LHCN-M2 (cell line): ENCODE measurements at places on chromosomes 16 and 17. TPM values are rescaled to one million over a fixed set of nuclear protein-coding genes. Genes with fewer than 3 reads are reported as not detected.

DNA sequence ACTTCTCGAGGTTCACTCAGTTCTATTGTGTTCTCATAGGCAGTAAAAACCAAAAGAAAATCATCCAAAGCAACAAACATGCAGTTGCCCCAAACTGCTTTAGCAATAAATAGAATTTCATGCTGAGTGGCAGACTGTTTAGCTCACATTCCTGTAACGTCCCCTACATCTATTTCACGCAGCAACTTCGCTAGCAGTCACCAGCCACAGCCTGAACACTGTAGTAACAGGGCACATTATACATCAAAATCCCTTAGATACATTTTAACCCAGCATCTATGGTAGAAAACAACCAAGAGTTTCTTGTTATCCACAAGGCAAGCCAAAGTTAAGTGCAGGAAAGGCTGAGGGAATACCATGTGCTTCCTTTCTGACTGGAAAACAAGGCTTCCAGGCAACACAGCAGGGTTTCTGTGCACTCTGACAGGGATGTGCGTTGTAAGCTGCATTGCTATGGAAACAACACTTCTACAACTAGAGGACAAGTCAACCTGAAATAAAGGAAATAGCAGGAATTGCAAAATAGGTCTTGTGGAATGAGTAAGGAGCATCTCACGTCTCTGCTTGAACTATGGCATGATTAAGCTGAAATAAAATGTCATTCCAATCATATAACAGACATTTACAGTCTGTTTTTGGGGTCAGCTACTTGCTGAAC lies 55.4 kb downstream of the CFDP1 start:
- peak; percentile 95 for DNase-seq

DNA sequence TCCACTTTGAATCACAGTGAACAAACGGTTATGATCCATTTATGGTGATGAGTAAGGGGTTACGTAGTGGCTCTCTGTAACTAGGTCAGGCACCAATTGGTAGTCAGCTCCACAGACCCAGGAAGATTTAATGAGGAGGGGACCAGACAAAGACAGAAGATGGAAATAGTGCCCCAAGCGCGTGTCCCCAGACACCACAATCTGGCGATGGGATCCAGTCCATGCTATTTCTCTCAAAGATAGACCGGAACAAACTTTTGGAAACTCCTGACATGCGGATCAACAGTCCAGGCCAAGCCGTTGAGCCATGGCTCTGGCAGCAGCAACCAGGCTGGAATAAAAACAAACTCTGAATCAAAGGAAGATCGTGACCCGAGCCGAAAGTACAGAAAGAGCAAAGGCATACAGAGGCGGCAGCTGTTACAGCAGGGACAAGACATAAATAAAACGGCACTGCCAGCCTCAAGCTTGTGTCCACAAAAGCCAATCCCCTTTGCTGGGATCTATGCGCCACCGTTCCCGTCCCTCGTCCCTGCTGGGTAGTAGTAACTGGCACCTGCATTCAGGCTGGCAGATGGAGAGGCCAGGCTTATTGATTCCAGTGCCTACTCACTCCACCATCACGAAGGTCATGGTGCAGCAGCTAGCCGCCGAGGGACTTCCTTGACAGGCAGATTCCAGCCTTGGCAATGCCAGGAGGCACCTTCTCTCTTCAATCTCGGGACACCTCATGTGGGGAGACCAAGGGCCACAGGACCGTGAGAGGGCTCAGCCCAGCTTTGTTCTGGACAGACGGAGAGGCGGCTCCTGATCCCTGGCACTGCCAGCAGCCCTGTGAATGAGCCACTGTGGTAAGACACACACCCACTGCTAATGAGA lies 50.2 kb downstream of the CDH11 start:
- peak; percentile 84 for DNase-seq

GRCh38 chr17:321386-321941 lies 31.1 kb downstream of the RPH3AL start:
- no peak for DNase-seq

DNA sequence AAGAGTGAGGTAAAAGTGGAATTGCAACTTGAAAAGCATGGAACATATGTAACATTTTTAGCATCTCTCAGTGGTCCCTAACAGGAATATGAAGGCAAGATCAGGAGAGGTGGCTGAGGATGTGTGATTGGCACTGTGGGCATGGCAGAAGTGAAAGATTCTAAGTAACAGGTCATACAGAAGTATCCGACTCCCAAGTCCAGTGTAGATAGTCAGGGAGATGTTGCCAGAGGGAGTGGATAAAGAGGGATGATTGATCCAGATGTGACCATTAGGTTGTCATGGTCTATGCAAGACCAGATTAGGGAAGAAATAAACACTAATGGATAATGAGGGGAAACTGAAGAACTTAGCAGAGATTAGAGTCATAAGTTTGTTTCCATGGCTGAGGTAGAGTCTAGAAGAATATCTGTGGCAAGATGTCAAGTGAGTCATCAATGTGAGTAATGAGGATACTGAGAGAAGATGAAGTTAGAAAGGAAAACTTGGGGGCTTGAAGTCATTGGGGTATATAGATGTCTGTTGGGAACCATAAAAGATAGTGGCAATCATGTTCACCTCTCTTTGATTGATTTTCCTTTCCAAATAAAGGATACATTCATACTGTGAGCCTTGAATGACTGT lies 23.9 kb upstream of the CAPNS2 start:
- DNase-seq, result peak; percentile 71

- DNase-seq, result no peak
Observed at GRCh38 chr17:64499805-64500486, 3.1 kb upstream of the POLG2 start.

- DNase-seq, result no peak
Observed at GRCh38 chr16:4888428-4889135, 41.3 kb downstream of the UBN1 start.

- peak; percentile 69 for DNase-seq
Observed at GRCh38 chr17:77372444-77373298, 231.9 kb downstream of the SEC14L1 start.

- peak; percentile 57 for DNase-seq
Observed at GRCh38 chr17:70552230-70552981, 383.1 kb downstream of the KCNJ2 start.

GRCh38 chr17:62870030-62870541 lies 62.0 kb upstream of the MARCHF10 start:
- DNase-seq, result peak; percentile 26

GRCh38 chr16:1792836-1793577 lies 498 bp downstream of the IGFALS start:
- no peak for DNase-seq

DNA sequence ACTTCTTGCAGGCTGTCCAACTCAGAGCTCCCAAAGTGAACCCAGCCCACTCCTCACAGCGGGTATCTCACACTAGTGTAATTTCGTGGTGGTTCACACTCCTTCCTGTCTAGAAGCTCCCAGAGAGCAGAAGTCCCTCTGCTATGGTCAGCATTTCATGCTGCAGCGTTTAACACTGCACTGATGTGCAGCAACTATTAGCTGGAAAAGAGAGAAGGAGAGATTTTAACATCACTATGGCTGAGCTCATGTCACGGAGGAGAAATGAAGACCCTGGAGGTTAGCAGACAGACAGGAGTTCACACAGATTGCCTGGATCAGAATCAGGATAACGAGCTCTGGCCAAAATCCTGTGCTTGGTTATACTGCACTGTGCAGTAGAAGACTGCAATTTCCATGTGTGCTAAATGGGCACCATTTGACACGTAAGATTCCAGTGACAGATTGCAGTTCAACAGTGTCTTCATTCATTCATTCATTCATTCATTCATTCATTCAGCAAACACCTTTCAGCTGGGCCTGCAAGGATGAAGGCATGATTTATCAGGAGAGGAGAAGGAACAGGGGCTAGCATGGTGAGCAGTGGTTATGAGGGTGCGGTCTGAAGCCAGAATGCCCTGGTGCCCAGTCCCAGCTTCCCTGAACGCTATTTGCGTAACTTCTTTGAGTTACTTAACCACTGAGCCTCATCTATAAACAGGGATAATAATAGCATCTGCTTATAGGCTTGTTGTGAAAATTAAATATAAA lies 5.3 kb upstream of the CCL1 start:
- DNase-seq, result no peak

- no peak for DNase-seq
Observed at GRCh38 chr17:4310354-4311060, 46.7 kb upstream of the ANKFY1 start.

- DNase-seq, result no peak
Observed at GRCh38 chr17:64345689-64346376, 44.8 kb downstream of the PECAM1 start.

- no peak for DNase-seq
Observed at GRCh38 chr16:63896383-63897109, 1225.3 kb downstream of the CDH11 start.

- no peak for DNase-seq
Observed at GRCh38 chr17:13035420-13035819, 17.6 kb upstream of the ELAC2 start.

GRCh38 chr16:78284957-78285434 lies 185.5 kb downstream of the WWOX start:
- DNase-seq, result no peak

GRCh38 chr16:46937536-46937935 lies 35.9 kb downstream of the DNAJA2 start:
- no peak for DNase-seq

DNA sequence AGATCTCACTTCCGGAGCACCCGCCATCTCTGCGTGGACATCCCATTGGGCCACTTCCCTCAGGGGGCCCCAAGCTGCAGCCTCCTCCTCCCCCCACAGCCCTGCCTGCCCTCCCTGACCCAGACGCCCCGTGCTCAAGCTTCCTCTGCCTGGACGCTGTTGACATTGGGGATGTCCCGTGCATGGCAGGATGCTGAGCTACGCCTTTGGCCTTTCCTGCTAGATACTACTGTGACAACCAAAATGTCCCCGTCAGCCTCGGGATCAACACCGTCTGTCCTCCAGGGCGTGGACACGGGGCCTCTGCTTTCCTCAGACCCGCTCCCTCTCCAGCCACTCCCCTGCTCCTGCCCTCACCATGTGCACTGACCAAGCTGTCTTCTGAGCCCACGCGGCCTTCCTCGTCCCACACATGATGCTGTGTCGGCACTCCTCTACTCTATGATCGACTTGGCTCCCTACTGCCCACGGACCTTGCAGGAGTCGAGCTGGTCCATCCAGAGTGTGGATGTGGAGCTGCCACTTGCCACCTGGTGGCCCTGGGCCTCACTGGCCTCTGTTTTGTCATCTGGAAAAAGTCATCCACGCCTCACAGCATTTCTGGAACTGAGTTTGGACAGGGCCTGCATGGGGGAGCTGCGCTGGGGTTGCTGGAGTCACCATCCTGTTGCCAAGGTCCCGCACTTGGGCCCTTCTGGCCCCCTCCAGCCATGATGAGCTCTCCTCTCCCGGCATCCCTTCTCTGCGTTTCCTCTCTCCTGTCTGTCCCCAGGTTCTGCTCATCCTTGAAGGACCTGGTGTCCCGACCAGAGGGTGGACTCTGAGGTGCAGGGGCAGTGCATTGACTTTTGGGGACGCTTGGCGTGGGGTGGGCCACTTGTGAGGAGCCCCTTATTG lies 221.7 kb upstream of the CIBAR2 start:
- no peak for DNase-seq

DNA sequence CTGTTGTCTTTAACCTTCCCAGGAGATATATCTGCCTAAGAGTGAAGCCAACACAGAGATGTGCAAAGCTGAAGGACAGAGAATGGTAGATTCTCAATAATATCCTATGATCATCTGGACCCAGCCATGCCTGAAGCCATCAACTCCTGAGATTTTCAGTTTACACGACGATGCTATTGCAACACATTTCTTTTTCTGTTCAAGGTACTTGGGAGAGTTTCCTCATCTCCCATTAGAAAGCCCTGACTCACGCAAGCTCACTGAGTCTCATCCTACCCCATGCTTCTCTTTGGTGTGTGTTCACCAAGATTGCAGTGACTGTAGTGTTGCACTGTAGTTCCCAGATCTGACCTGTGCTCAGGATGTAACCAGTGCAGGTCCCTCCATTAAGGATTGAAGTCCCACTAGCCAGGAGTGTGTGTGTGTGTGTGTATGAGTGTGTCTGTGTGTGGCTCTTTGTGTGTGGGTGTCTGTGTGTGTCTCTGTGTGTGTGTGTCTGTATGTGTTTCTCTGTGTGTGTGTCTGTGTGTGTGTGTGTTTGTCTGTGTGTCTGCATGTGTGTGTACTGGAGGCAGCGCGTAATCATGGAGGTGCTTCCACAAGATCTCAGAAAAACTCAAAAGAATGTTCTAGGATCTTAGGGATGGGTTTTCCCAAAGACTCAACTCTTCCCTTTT lies 15.5 kb downstream of the CES1 start:
- DNase-seq, result no peak

- DNase-seq, result no peak
Observed at GRCh38 chr17:77316191-77316641, 175.4 kb downstream of the SEC14L1 start.

DNA sequence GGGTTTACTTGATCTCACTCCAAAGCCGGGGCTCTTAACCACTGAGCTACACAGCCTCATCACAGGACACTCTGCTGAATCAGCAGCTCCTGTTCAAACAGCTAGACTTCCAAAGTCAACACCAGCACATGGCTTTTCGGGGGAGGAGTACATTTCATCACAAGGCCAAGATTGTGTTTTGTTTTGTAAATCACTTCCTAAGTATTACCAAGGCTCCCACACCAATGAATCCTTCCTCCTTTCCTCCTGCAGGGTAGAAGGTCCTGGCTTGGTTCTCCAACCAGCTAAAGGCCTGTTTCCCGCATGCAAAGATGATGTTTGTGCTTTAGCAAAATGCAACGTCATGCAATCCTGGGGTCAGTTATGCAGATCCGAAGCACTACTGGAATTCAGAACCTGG lies 152.5 kb downstream of the XYLT1 start:
- DNase-seq, result no peak

GRCh38 chr16:50652836-50653425 lies 28.2 kb downstream of the SNX20 start:
- DNase-seq, result no peak

- no peak for DNase-seq
Observed at GRCh38 chr17:35710950-35711349, 20.5 kb upstream of the RASL10B start.

Gene PROCA1
- 1.2 and 2.4 TPM in 2 replicates for total RNA-seq

Gene ITPRIPL2
- total RNA-seq, result 37.9 and 42.3 TPM in 2 replicates

Gene CCL17
- not detected in 2 replicates for total RNA-seq

Gene CORO6
- total RNA-seq, result 22.1 and 41.6 TPM in 2 replicates

Gene ADGRG1
- total RNA-seq, result 1.3 and 5.5 TPM in 2 replicates

Gene RNF227
- 6.9 and 14.2 TPM in 2 replicates for total RNA-seq

Gene FNDC8
- not detected in 2 replicates for total RNA-seq

Gene ENPP7
- total RNA-seq, result not detected in 2 replicates

Gene SYCE1L
- total RNA-seq, result 0.40 and 0.45 TPM in 2 replicates
